ENCODE measurements at places on chromosomes 4 and X.

GRCh38 chr4:37095925-37096324 lies 148.6 kb upstream of the NWD2 start:
- DNase-seq = no peak

DNA sequence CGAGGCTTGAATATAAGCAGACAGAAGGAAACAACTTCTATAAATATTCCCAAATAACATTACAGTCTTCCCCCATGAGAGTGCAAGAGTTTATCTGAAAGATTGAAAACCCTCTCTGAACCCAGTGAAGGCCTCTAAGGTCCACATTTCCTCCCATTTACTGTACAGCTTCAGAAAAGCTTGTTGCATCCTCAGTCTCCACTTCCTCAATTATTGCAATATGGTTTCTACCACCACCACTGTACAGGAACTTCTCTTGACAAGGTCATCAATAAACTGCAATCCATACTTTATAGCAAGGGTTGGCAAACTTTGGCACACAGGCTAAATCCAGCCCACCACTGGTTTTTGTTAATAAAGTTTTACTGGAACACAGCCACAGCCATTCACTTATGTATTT lies 239.0 kb downstream of the THOC2 start:
- no peak for DNase-seq

GRCh38 chr4:17690898-17691297 lies 76.5 kb downstream of the MED28 start:
- no peak for DNase-seq

GRCh38 chr4:140724760-140725159 lies 31.4 kb downstream of the TBC1D9 start:
- DNase-seq = no peak

DNA sequence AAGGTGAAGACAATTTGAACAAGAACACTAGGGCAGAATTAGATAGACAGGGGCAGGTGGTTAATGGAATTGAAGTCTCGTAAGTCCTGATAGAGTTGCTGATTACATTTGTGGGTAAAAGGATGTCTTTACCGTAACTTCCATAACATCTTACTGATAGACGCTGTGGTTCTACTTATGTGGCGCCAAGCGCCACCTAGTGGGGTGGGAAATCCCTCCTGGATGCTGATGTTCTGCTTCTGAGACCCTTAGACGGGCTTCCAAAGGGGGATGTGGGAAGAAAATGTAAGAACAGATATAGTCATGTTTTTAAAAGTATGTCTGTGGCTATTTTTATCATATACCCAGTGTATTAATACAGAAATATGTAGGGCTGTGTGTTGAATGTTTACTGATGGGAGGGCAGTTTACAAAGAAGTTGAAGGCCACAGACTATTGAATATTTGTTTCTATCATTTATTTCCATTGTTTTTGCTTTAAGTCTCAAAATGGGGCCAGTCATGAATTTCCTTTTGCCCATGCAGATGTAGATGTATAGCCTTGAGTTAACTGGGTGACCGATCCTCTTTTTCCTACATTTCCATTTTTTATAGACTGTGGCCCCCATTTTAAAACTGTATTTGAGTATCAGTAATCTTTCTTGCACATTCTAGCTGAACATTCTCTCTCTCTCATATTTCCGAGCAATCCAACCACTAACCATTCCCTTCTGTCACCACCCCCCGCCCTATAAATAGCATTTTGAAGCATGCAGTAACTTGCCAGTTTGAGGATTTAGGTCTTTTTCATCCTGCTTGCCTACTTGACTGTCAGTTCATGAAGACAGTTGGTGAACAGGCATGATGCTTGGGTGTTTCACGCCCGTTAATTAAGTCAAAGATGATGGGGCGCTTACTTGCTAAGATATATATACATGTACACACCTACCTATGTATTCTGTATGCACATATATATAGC lies 12.1 kb upstream of the TLR8 start:
- peak; percentile 1 for DNase-seq

GRCh38 chrX:2486476-2487133 lies 14.2 kb downstream of the DHRSX start:
- DNase-seq = no peak

- no peak for DNase-seq
Observed at GRCh38 chr4:8585186-8585585, 5.0 kb downstream of the GPR78 start.

- DNase-seq = no peak
Observed at GRCh38 chr4:21191317-21191716, 491.1 kb downstream of the PACRGL start.

GRCh38 chrX:54024350-54024749 lies 19.9 kb downstream of the PHF8 start:
- no peak for DNase-seq

All from stimulated activated CD8-positive, alpha-beta memory T cell treated with anti-CD3 and anti-CD28 coated beads, Interleukin-15, amount 100 ng/mL, for 24 hours (primary cell).